ENCODE measurements at places on chromosomes 11 and 22.

- DNase-seq, result no peak
Measured at GRCh38 chr11:35013514-35014233, 97.3 kb downstream of the PDHX start.

DNA sequence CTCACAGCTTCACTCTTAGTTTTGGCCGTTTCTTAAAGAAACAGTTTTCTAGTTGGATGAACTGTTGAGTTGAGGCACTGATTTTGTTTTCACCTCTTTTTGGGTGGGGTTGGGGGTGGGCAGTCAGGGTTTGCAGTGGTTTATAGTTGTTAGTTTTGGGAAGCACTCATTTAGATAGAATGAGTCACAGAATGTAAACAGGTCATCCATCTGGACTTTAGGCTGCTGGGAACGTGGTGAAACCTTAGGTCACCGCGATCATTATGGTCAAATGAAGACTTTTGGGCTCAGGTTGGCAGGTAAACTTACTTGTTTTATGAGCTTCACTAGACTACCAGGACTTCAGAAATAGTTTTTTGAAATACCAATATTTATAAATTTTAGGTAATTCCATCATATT, 48.4 kb downstream of the CSTPP1 start:
- no peak for DNase-seq

DNA sequence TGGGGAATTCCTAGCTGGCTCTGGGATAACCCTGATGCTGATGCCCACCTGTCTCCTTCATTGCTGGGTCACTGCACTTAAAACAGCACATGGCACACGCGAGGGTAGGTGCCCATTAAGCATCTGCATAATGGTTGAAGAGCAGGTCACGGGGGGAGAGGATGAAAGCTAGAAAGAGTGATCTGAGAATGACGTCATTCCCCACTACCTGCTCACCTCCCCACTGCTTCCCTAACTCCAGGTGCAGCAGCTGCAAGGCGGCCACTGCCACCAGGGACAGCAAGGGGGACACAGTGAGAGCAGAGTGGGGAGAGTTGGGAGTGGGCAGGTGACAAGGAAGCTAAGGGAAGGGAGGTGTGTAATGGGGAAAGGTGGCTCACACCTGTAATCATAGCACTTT, 27.0 kb downstream of the ADA2 start:
- no peak for DNase-seq

DNA sequence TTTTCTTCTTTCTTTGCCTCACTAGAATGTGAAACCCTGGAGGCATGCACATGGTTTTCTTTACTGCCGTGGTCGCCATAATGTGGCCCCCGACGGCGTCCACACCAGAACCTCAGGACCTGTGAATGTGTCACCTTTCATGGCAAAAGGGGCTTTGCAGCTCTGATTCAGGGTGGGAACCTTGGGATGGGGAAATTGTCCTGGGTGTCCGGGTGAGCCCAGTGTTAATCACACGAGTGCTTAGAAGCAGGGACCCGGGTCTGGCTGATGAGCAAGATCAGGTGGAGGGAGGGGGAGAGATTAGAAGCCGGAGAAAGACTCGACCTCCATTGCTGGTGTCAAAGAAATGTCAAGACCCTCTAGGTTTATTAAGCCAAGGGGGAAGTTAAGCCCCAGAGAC, 74.7 kb upstream of the SHISAL1 start:
- DNase-seq, result no peak

GRCh38 chr11:113831314-113831713, 44.1 kb downstream of the USP28 start:
- no peak for DNase-seq

GRCh38 chr11:27313157-27313821, 49.7 kb downstream of the CCDC34 start:
- DNase-seq, result no peak

DNA sequence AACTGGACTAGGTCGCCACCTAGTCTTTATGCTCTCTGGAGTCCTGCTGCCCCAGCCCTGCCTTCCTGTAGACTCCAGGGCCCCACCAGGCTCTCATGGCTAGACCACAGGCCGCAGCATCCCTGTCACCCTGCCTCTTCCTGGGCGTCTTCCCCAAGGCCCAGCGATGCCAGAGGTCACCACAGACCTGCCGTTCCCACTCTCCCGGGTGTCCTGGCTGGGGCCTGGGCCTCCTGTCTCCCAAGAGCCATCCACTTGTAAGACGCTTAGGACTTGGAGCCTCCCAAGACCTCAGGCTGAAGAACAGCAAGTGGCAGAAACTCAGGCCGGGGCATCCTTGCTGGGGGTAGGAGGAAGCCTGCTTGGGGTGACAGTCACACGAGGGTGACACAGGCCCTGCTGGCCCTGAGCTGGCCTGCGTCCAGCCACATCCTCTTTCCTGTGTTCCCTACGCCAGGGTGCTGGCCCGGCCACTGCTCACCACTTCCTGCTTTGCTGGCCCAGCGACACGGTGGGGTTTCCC, 2.0 kb upstream of the TCIRG1 start:
- DNase-seq, result no peak

- DNase-seq, result no peak
Measured at GRCh38 chr11:688681-689080, 6.3 kb downstream of the DEAF1 start.

DNA sequence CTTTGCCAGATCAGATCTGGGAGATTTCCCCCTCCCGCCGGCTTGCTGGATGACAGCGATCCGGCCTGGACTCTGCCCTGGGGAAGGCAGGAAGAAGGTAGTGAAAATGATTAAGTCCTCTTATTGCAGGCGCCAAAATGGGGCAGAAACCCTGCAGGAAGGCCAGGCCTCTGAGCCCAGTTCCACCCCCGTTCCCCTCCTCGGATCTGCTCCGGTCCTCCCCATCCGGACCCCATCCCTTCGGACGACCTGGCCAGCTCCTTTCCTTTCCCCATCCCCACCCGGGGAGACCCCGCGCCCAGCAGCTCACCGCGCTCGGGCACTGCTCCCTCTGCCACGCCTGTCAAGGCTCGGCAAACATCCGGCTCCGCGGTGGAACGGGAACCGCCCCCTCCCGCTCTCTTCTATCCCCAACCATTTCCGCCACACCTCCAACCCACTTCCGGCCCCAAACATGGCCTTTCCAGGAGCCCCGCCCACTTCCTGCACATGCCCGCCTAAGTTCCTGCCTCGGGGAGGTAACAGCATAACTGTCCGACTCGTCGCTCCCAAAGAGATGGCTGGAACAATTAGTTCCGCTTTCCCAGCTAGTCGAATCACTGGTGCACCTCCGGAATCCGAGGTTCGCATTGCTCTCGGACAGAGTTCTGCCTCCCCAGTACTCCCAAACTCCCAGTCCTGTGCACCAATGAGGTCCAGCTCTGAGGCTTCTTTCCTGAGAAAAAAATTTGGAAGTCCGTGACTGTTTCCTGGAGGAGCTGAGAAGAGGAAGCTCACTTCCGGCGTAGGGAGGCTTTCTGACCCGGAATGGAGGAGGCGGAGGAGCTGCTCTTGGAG, at the start of the genes ARHGAP1 and ZNF408:
Gene ARHGAP1, minus strand, starts transcription at position 379 of the 837 bp plus-strand sequence. CDS start 4,512 bp downstream, outside the sequence.
Gene ZNF408, plus strand, starts transcription at position 791 of the 837 bp plus-strand sequence. Its CDS starts 17 bp downstream, at position 808.
- DNase-seq, result peak; percentile 96

GRCh38 chr22:19941365-19942082, at the start of the genes COMT and TXNRD2:
TSS of gene COMT (plus strand) at chr22:19941772. CDS start at chr22:19962527, 20,755 bp downstream.
TSS of gene TXNRD2 (minus strand) at chr22:19941818. CDS start at chr22:19941803, 15 bp downstream.
- no peak for DNase-seq

- DNase-seq, result no peak
Measured at GRCh38 chr11:20854215-20854955, 185.0 kb downstream of the NELL1 start.

- peak; percentile 28 for DNase-seq
Measured at GRCh38 chr11:107859459-107860239, 1.1 kb upstream of the SLC35F2 start.

GRCh38 chr11:7098235-7098832, 9.5 kb downstream of the RBMXL2 start:
- DNase-seq, result peak; percentile 64

DNA sequence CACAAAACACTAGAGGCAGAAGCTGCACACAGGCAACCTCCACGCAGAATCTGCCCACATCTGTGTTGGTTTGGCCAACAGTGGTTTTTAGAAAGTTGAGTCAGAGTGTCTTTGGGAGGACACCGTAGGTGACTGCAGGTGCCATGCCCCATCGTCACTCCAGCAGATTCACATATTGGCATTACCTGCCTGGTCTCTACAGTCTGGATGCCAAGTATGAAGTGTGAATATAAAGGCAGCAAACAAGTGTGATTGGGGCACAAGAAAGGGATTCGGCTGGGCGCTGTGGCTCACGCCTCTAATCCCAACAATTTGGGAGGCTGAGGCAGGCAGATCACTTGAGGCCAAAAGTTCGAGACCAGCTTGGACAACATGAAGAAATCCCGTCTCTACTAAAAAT, 11.0 kb upstream of the FXYD2 start:
- no peak for DNase-seq

- DNase-seq, result peak; percentile 34
Measured at GRCh38 chr22:35660291-35661127, 12.3 kb downstream of the APOL6 start.

DNA sequence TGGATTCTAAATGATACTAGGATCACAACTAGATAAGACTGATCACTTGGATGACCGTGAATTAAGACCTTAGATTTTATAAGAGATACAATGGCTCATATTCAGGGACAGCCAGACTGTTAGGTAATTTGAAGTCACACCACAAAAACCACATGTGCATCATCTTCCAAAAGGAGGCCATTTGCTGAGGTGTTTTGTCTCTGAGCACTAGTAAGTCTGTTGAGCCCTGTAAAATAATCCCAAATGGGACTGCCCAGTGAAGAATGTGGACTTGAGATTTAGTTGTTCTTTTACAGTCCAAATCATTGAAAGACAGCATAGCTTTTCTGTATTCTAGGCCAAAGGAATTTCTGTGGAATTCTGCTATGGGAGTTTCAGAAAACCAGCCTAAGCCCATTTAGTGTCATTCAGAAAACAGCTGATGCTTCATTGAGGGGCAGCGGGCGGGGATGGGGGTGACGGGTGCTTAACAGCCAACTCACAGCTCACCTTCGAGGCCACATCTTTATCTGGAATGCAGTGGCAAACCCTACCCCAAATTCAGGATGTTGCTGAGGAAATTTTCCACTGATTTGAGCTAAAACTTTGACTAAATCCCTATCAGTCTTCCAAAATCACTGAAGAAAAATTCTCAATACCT, 80.1 kb upstream of the BIRC3 start:
- no peak for DNase-seq

DNA sequence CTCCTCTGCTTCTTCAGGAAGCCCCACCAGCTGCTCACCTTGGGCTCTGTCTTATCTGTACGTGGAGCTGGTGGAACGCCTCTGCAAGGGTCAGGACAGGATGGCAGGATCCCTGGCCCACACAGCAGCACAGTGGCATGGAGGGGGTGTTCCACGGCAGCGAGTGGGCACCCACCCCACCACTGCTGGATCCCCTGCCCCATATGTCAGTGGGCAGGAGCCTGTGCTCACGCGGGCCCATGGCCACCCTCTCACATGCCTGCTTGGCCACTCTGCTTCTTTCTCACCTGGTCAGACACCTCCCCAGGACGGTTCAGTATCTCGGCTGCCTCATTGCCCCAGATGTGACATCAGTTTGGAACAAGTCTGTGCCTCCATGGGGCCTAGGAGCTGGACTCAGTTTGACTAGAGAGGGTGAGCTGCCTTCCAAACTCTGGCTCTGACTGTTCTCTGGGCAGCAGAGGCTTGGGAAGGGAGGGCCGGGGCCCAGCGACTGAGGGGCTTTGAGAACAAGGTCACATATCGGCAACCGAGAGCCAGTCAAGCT, 98.1 kb upstream of the LMO1 start:
- no peak for DNase-seq

DNA sequence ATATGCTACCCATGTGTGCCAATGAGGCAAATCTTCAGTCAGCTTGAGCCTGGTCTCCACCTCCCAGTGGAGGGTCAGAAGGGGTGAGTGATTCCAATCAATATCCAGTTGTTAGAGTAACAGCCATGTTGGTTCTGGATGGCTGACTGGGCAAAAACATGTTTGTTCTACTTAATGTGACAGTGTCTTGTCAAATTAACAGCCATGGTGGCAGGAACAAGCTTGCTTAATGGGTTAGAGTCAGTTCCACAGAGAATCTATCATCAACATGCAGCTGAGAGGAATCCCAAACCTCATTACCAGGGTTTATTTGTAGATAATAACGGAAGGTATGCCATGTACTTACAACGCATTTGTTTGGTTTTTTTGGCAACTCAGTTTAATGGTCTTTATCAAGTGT, 133.2 kb downstream of the SLC17A6 start:
- no peak for DNase-seq

- DNase-seq, result no peak
Measured at GRCh38 chr11:34996958-34997357, 80.5 kb downstream of the PDHX start.

DNA sequence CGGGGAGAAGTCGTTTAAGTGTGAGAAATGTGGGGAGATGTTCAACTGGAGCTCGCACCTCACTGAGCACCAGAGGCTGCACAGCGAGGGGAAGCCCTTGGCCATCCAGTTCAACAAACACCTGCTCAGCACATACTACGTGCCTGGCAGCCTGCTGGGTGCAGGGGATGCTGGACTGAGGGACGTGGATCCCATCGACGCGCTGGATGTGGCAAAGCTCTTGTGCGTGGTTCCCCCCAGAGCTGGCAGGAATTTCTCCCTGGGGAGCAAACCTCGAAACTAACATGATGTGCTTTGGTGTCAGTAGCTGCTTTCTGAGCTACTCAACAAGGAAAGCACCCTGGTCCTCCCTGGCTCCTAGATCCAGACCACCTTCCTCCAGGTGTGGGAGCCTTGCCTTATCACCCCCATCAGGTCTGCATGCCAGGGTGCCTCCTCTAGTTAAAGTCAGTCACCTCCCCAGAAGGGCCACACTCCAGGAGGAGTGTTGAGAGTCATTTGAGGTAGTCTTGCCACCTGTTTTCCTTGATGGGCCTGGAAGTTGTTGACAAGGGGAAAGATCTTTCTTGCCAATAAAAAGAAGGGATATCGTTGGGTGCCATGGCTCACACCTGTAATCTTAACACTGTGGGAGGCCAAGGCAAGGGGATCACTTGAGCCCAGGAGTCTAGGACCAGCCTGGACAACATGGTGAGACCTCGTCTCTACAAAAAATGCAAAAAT, 12.9 kb downstream of the ZNF74 start:
- DNase-seq, result no peak

DNA sequence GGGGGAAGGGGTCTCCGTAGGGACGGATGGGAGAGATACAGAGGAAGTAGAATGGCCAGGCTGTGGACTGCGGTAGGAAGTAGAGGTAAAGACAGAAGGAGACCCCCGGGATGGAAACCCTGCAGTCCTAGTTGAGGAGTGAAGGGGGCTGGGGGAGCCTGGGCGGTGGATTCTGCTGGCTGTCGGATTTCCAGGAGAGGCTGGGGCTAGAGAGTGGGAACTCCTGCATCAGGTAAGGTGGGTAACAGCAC, 727 bp upstream of the SCARF2 start:
- DNase-seq, result no peak

DNA sequence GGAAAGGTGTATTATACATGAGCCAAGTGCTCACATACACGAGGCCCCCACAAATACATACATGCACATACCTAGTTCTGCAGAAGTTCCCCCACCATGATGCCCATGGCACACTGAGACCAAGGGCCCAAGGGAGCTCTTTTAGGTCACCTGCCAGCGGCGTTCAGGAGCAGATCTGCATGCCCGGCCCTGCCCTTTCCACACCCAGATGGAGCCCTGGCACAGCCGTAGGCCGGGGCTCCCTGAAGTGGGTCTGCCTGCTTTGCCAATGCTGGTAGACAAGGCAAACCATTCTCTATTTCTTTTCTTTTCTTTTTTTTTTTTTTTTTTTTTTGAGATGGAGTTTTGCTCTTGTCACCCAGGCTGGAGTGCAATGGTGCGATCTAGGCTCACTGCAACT, 21.5 kb downstream of the NFAM1 start:
- DNase-seq, result no peak

GRCh38 chr11:122727101-122727929, 71.8 kb downstream of the UBASH3B start:
- DNase-seq, result no peak

All from bronchial epithelial cell (primary cell).